ENCODE measurements at places on chromosomes 4 and X.

DNA sequence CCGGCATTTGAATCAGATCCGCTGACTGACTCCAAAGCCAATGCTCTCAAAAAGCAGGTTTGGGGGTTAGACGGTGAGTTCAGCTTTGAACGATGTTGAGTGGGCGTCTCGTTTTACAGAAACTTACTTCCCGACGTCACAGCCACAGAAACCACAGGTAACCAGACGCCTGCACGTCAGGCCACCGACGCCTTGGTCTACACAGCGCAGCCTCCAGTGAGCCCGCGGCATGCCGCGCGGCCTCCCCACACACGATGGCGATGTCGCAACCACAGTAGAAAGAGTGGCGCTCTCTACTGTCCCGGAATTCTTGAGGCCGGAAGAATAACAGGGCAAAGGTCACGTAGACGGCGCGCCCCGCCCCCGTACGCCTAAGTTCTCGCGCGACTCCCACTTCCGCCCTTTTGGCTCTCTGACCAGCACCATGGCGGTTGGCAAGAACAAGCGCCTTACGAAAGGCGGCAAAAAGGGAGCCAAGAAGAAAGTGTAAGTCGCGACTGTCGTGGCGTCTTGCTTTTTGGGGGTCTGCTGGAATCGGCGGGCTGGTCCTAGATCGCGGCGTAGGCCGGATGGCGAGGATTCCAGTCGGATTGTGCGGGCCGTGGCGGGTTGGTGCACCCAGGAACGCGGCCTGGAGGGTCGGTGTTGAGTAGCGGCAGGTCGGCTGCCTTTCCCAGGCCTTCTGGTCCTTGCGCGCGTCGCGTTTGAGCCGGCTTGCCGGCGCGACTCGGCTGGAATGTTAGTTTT lies at the start of gene RPS3A:
RPS3A (plus strand) TSS at position 400 of the 747 bp plus-strand sequence; CDS start at position 425, 25 bp downstream.
- DNase-seq = peak; percentile 97

GRCh38 chr4:2596611-2597010 lies 60.2 kb downstream of the FAM193A start:
- DNase-seq = no peak

GRCh38 chrX:46715997-46716396 lies 42.9 kb downstream of the SLC9A7 start:
- DNase-seq = no peak

GRCh38 chrX:109733613-109734083 lies 591 bp upstream of the ACSL4 start:
- DNase-seq = no peak

- no peak for DNase-seq
These were observed 43.0 kb downstream of the SEPSECS start for GRCh38 chr4:25117274-25117673.

DNA sequence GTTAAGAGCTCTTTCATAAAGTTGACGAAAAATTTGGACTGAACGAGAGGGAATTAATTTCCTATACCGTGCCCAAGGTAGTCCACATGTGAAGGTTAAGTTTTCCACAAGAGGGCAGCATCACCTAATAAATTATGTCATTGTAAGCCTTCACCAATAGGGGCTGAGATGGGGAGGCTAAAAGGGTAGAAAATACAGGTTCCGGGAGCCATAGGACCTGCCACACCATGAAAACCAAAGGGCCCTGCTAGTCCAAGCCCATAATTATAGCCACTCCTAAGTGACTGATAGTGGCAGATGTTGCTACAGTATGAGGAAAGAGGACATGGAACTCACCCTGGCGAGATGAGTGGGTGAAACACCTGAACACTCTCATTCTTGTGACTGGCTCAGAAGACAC lies 122.2 kb downstream of the SHROOM4 start:
- DNase-seq = peak; percentile 14

- DNase-seq = no peak
These were observed 240.7 kb downstream of the IQCM start for GRCh38 chr4:149574971-149575370.

DNA sequence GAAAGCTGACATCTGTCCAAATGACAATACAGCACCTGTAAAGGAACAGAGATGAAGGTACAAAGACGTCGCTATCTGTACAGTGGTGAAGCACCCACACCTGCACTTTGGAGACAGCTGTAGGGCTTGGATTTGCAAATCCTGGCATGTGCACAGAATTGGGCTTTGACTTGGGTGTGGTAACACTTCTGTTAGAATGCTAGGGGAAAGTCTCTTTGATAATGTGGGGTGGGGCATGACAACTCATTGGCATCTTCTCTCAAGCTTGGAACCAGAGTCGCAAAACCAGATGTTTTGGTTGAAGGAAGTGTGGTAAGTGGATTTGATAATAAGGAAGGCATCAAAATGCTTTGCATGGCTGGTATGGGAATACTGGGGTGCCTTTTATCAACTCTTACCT lies 55.5 kb downstream of the VCX3B start:
- DNase-seq = no peak

GRCh38 chrX:36019125-36019524 lies 99.6 kb downstream of the CFAP47 start:
- no peak for DNase-seq

All from CD4-positive, alpha-beta T cell treated with Interleukin-6 for 4 hours (primary cell).